Panc1 (cell line): ENCODE measurements at places on chromosomes 12 and 14. TPM values are rescaled to one million over a fixed set of nuclear protein-coding genes. Genes with fewer than 3 reads are reported as not detected.

GRCh38 chr14:53902307-53902706 lies 54.3 kb downstream of the BMP4 start:
- DNase-seq = no peak

DNA sequence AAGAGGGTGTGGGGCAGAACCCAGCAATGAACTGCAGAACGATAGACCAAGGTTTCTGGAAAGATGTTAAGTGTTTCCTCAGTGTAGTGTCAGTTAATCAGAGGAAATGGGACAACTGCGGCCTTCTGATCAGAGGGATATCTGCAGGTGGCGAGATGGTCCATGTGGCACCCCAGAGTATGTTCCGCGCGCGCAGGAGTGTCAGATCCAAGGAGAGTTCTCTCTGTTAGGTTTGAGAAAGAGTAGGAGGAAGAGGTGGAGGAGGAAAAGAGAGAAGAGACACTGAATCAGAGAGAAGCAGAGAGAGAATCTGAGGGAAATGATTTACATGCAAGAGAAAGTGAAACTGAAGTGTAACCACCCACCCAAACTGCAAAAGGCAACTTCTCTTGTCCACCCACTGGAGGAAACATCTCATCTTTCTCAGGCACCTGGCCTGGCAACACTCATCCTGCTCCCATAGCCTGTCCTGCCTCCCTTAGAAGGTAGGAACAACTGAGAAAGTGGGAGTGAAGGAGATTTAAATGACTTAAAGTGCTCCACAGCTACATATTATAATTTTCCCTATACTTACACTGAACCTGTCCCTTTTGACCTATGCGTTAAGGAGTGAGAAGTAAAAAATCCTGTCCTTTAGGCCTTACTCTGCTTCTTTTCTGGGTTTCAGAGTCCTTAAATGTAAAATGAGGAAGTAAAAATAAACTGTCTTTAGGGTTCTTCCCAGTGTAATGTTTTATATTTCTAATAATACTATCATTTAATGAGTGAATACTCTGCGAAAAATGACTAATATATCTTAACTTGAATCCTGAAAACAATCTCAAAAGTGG lies 6.8 kb upstream of the TESPA1 start:
- no peak for DNase-seq

DNA sequence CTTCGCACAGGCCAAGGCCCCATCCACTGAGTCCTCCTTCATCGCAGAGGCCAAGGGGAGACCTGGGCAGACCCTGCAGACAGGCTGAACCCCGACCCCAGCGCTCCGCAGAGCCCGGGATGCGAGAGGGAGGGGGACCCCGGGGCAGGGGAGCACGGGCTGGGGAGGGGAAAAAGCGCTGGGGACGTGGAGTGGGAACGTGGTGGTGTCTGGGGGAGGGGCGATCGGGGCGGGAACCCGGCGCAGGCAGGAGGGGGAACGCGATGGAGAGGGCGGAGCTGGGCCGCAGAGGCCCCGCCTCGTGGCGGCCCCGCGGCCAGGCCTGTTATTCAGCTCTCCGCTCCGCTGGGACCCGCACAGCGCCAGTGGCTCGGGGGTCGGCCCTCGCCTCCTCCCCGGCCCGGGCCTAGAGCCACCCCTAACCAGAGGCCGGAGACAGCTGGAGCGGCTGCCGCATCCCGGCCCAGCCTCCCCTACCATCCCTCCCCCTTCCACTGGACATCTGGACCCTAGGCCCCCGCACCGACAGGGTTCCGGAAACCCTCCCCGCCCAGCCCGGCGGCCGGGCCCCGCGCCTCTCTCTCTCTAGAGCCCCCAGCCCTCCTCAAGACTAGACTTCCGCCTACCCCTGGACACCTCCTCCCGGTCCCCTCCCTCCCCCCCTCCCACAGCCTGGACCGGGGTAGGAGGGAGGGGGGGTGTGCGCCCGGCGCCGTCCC lies at the start of gene ARHGEF25:
ARHGEF25 (plus strand) TSS at position 328 of the 719 bp plus-strand sequence. CDS start 460 bp downstream, outside the sequence.
- no peak for DNase-seq

GRCh38 chr12:121576851-121577391 lies 3.9 kb downstream of the KDM2B start:
- DNase-seq = no peak

DNA sequence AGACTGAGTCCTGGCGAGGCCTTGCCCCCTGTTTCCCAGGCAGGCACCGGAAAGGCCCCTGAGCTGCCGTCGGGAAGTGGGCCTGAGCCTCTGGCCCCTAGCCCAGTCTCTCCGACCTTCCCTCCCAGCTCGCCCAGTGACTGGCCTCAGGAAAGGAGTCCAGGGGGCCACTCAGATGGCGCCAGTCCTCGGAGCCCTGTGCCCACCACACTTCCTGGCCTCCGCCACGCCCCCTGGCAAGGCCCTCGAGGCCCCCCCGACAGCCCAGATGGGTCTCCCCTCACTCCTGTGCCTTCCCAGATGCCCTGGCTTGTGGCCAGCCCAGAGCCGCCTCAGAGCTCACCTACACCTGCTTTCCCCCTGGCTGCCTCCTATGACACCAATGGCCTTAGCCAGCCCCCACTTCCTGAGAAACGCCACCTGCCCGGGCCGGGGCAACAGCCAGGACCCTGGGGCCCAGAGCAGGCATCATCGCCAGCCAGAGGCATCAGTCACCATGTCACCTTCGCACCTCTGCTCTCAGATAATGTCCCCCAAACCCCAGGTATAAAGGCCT lies 10.9 kb downstream of the TNS2 start:
- DNase-seq = no peak

- no peak for DNase-seq
Observed at GRCh38 chr12:123867141-123867540, 105.0 kb downstream of the DNAH10 start.

- no peak for DNase-seq
Observed at GRCh38 chr14:48709277-48709785, 876.8 kb downstream of the RPS29 start.

- DNase-seq = no peak
Observed at GRCh38 chr14:91879196-91879595, 11.9 kb upstream of the TC2N start.

- no peak for DNase-seq
Observed at GRCh38 chr12:57715786-57716185, 21.9 kb downstream of the OS9 start.

GRCh38 chr12:31585271-31585670 lies 5.7 kb downstream of the DENND5B start:
- DNase-seq = no peak

- no peak for DNase-seq
Observed at GRCh38 chr14:89386212-89386886, 30.7 kb downstream of the FOXN3 start.

DNA sequence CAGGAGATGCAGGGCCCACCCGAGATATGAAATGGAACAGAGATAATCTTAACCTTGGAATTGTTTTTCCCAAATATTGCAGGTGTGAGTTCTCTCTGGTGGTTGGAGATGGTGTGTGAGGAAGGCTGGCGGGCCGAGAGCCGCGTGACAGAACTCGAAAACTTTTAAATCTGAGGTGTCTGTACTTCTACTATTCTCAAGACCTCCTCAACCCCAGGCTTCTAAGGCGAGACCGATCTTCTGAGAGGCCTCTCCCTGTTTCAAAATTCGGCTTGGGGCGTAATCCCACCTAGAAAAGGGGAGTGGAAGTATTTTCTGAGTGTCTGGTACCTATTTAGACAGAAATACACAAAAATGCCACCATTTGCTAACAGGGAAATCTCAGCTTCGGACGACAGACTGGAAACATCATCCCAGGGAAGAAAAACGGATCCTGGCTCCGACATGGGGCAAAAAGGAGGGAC lies 611 bp downstream of the SARNP start:
- no peak for DNase-seq

GRCh38 chr14:87030197-87030596 lies 962.8 kb downstream of the GALC start:
- no peak for DNase-seq

GRCh38 chr14:20988717-20989470 lies 886 bp upstream of the METTL17 start:
- no peak for DNase-seq

GRCh38 chr12:85825746-85826145 lies 10.5 kb downstream of the RASSF9 start:
- DNase-seq = no peak

GRCh38 chr12:3655328-3655900 lies 97.5 kb downstream of the CRACR2A start:
- no peak for DNase-seq

- no peak for DNase-seq
Observed at GRCh38 chr12:100927826-100928225, 133.2 kb downstream of the ANO4 start.

GRCh38 chr12:93370947-93371346 lies 6.8 kb upstream of the NUDT4 start:
- DNase-seq = no peak

- no peak for DNase-seq
Observed at GRCh38 chr12:79121486-79121885, 256.9 kb downstream of the SYT1 start.

DNA sequence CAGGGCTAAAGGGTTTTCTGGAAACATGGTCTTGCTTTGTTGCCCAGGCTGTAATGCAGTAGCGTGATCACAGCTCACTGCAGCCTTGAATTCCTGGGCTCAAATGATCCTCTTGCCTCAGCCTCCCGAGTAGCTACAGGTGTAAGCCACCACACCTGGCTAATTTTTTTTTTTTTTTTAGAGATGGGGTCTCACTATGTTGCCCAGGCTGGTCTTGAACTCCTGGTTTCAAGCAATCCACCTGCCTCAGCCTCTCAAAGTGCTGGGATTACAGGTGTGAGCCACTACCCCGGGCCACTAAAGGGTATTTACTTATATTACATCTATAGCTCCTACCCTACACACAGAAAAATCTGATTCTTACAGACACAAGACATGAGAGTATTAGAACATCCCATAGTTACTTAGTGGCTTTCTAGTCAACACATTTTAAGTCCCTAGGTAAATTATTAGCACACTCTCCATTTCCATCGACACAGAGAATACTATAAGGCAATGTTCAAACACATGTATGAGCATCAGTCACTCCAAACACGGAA lies 6.2 kb upstream of the DCAF11 start:
- no peak for DNase-seq

GRCh38 chr12:46461459-46461858 lies 88.9 kb upstream of the SLC38A2 start:
- no peak for DNase-seq

DNA sequence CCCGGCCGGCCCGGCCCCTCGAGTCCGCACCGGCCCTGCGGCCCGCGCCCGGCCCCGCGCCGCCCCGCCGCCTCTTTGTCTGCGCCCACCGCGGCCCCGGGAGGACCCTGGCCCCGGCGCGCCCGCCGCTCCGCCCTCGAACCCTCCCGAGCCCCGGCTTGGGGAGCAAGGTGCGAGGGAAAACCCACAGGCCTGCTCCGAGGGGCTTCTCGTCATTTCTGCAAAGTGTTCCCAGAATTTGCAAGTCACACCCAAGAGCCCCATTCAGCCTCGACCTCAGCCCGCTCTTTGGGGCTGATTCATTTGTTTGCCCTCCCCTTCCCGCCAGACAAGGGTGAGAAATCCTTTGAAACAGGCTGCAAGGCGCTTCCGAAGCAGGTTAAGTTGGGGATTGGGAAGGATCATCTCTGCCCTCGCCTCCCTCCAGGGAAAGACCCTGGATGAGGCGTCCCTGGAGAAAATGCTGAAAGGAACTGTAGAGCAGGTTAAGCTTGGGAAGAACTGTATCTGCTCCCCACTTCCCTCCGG lies 325 bp upstream of the CLIP1 start:
- DNase-seq = no peak

GRCh38 chr12:31035967-31036665 lies 37.5 kb upstream of the DDX11 start:
- no peak for DNase-seq

GRCh38 chr12:123532019-123532418 lies 1.5 kb downstream of the RILPL1 start:
- DNase-seq = no peak

DNA sequence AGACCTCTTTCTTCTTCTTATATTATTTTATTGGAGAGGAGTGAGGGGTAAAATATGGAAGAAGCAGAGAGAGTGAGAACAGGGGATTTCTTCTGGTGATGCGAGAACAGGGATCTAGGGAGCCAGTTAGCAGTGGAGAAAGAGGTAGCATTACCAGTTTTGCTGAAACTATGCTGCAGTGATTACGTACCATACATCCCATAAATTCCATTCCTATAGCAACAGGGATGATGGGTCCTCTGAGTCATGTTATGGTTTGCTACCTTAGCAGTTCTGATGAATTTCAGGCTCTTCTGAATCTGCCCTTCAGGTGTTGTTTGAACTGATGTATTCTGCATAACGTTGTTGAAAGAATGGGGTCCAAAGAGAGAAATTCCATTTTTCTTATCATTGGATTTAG lies 625.4 kb upstream of the LRFN5 start:
- DNase-seq = no peak

GRCh38 chr12:26690601-26691000 lies 142.4 kb downstream of the ITPR2 start:
- DNase-seq = no peak

- no peak for DNase-seq
Observed at GRCh38 chr12:119725523-119725922, 57.6 kb downstream of the PRKAB1 start.

DNA sequence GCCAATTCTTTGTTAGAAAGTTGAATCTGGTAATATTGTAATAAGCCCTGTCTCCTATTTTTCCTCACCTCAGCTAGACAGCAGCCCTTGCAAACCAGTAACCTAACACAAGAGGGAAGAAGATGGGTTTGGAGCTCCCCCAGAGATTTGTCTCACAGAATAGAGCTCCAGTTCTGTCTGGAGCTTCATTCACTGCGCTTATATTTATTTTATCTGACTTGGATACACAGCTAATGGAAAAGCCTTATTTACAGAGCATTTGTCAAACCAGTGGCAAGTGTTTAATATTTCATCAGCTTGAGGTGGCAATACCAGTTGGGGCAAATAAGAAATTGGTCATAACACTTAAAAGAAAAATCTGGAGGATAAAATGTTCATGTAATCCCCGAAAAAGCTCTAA lies 1094.0 kb downstream of the FSCB start:
- DNase-seq = no peak

- no peak for DNase-seq
Observed at GRCh38 chr12:91975891-91976290, 169.8 kb downstream of the BTG1 start.

GRCh38 chr14:69711881-69712560 lies 54.9 kb upstream of the SRSF5 start:
- no peak for DNase-seq

GRCh38 chr12:65740506-65740872 lies 83.8 kb upstream of the HMGA2 start:
- peak; percentile 1 for DNase-seq

- DNase-seq = no peak
Observed at GRCh38 chr14:99321236-99321925, 49.4 kb upstream of the BCL11B start.

- DNase-seq = no peak
Observed at GRCh38 chr12:117580718-117581062, 219.3 kb upstream of the NOS1 start.

The CIROP gene
- total RNA-seq = not detected

The NPFF gene
- not detected for total RNA-seq

The LGMN gene
- 37.2 TPM for total RNA-seq

The SCARB1 gene
- 359 TPM for total RNA-seq

The POTEG gene
- total RNA-seq = not detected

The ZNF740 gene
- total RNA-seq = 46.8 TPM

The PIK3C2G gene
- total RNA-seq = not detected

The SLC24A4 gene
- not detected for total RNA-seq

The TAS2R46 gene
- total RNA-seq = 0.46 TPM

The CLEC1A gene
- 0.41 TPM for total RNA-seq

The REM2 gene
- 0.18 TPM for total RNA-seq

The PAX9 gene
- total RNA-seq = 0.82 TPM
